ENCODE measurements at places on chromosomes 6 and 20. TPM values are rescaled to one million over a fixed set of nuclear protein-coding genes. Genes with fewer than 3 reads are reported as not detected.

The OTOR gene
- not detected for total RNA-seq

The MYLK4 gene
- 0.28 TPM for total RNA-seq

The PSORS1C1 gene
- 0.19 TPM for total RNA-seq

The PNRC1 gene
- 65.7 TPM for total RNA-seq

The SNAP25 gene
- 0.77 TPM for total RNA-seq

The TTLL9 gene
- total RNA-seq: not detected

The PPP1R3D gene
- 5.4 TPM for total RNA-seq
